ENCODE measurements at places on chromosomes 16 and 17. TPM values are rescaled to one million over a fixed set of nuclear protein-coding genes. Genes with fewer than 3 reads are reported as not detected.
A peak's percentile ranks its signal among the peaks of the same experiment; 100 is the strongest.

TPSAB1 gene
- not detected for polyA plus RNA-seq

HCRT gene
- polyA plus RNA-seq: not detected

KCNJ2 gene
- polyA plus RNA-seq: 2.8 TPM

PRR35 gene
- polyA plus RNA-seq: 14.0 TPM

WSCD1 gene
- 13.2 TPM for polyA plus RNA-seq

TEKT3 gene
- 1.7 TPM for polyA plus RNA-seq

LRRC75A gene
- polyA plus RNA-seq: 4.4 TPM

GRCh38 chr16:50917950-50918703 is 176.2 kb downstream of the CYLD start:
- no peak for DNase-seq

- no peak for DNase-seq
These were observed 495.9 kb upstream of the RBFOX1 start for GRCh38 chr16:6836766-6837165.

DNA sequence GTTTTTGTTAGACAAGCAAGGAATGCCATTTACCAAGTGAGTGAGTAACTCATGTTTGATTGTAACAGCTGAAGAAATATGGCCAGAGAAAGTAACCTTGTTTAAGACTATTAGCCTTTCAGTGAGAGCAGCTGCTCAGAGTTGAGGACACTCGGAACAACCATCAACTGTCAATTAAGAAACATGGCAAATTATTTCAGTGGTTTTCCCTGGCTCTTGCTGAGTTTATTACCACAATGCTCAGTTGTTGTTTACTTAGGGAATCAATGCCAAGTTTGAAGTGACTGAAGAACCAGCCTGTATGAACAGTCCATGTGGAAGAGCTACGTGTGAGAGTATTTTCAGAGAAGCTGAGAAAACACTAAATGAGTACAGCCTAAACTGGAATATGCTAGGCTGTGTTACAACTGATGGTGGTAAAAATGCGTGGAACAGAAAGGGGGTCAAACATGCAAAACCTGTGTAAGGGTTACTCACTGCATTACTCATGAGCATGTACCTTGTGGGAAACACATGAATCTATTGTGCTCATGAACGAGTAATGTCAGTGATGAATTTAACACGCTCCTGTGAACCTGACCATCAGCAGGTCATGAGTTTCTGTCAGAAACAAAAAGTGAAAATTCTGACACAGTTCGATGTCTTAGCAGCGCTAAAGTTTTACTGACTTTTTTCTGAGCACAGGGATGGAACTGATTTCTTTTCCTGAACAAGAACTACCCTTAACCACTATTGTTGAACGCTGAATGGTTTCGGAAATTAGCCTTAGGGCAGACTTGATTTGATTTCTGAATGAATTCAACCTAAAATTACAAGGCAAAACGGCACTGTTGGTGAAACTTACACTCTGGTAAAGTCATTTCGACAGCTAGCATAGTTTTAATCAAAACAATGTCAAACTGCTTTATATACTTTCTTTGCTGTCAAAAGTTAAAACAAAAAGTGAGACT is 33.5 kb downstream of the GNA13 start:
- DNase-seq: no peak

DNA sequence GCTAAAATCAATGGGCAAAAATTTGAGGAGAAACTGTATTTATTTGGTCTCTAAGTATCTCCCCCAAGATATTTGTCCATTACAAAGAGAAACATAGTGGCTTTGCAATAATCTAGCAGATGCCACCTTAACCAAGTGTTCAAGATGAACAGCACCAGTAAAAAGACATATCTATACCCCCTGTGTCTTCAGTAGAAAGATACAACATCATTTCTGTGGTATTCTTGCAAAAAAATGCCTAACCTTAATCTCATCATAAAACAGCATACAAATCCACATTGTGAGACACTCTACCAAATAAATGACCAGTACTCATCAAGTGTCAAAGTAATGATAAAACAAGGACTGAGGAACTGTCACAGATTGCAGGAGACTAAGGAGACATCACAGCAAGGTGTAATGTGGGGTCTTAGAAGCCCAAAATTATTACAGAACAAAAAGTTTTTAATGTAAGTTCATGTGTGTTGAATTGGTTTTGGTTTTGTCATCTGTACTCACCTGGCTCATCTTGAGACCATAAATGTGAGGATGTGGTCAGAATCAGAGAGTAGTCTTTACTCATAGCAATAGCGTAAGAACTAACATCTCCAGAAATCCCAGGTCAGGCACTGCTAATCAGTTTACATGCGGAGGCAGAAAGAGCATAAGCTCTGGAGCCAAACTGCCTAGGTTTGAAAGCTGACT is 77.2 kb downstream of the AATF start:
- no peak for DNase-seq

DNA sequence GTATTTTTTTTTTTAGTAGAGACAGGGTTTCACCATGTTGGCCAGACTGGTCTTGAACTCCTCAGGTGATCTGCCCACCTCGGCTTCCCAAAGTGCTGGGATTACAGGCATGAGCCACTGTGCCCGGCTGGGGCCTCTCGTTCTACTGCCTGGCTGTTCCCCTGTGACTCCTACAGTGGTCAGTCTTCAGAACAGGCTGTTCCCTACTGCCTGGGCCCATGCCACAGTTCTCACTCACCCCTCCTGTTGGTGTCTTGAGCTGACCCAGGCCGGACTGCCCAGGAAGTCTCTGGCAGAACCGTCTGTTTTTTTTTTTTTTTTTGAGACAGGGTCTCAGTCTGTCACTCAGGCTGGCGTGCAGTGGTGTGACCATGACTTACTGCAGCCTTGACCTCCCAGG is 3.3 kb downstream of the CDK3 start:
- DNase-seq: no peak

DNA sequence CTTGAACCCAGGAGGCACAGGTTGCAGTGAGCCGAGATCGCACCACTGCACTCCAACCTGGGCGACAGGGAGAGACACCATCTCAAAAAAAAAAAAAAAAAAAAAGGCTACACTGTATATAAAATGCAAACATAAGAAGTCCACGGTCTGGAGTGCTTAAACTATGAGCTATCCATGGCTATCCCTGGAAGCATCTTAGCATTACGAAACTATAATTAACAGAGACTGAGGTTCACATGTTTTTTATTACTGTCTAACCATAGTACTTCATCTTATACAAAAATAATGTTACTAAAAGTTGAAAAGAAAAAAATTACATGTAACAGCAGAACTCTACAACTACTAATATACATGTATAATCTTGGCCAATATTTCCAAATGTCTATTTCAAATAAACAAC is 32.8 kb downstream of the HELZ start:
- DNase-seq: no peak

DNA sequence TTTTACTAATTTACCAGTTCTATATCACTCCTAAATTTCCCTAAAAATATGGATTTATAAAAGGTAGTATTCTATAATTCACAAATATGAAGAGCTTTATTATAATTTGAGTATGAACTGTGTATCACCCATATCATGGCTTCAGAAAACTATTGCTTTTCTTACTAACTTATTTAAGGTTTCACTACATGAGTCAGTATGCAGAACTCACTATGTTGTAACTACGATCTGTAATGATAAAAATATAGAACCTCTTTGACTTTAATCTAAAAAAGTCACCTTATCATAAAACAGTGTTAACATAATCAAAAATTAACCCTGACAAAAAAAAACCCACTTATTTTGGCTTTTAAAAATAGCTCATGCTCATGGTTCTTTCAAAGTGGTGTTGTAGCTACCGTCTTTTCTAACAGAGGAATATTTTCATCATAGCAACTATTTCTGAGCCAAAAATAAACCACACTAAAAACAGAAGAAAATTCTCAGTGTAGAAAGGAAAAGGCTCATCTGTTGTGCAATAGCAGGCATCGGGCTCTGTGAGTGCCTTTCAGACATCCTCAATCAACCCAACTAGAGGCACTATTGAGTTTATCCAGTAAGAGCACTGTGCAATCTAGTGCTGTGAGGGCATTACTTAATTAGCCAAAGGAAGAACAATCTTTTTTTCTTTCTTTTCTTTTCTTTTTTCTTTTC is 42.1 kb downstream of the ITGAM start:
- DNase-seq: peak; percentile 1

GRCh38 chr16:85204242-85205010 is 92.2 kb upstream of the CIBAR2 start:
- no peak for DNase-seq

- no peak for DNase-seq
These were observed 12.5 kb upstream of the SLC4A1 start for GRCh38 chr17:44280392-44280937.

DNA sequence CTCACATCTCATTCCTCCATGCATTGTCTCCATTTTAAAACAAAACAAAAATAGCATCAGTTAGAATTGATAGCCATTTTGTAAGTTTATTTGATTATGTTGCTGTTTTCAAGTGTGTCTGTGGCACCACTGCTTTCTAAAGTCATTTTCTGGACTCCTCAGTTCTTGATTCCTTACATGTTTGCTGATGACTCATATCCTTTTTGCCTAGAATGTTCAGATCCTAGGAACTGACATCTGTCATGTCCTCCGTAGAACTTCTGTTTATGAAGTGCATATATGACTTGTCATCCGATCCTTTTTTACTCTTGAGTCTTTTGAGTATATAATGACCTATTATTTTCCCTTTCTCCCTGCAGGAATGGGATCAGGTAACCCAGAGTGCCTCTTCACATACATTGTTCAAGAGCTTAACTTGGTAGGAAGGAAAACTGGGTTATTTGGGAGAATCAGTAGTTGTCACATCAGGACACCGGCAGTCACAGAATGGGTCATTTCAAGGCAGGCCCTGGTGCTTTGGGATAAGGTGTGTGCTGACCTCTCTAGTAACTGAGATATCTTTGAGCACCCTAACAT is 69.2 kb downstream of the MAP2K4 start:
- no peak for DNase-seq

GRCh38 chr17:4474093-4474492 is 24.6 kb upstream of the SPNS2 start:
- DNase-seq: no peak

DNA sequence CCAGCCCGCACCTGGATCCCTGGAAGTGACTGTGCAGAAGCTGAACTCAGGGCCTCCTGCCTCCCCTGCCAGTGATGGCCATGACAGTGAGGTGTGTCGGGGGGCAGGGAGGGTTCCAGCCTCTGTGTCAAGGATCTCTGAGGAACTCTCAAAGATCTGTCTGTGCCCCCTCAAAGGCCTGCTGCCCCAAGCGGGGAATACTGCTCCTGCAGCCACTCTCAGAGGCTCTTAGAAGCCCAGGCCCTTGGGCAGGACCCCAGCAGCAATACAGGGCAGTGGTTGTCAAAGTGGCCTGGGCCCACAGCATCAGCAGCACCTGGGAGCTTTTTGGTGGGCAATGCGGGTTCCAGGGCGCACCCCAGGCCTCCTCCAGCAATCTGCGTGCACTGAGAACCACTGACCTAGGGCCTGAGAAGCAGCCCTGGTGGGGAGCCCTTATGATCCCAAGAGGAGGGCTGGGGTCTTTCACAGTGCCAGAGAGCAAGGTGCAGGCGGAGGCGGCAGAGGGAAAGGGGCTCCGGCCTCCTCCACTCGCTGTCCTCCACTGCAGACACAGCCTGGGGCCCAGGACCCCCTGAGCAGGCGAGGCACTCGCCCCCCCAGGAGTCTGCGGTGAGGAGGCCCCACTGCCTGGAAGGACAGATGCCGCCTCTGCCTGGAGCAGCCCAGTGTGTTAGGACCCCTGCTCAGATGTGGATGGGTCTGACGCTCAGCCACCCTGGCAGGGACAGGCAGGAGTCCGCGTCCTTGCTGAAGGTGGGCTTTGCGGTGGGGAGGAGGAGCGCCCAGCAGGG is 42.1 kb downstream of the ENGASE start:
- no peak for DNase-seq

- no peak for DNase-seq
These were observed 3.6 kb downstream of the MAPK7 start for GRCh38 chr17:19381741-19382444.

DNA sequence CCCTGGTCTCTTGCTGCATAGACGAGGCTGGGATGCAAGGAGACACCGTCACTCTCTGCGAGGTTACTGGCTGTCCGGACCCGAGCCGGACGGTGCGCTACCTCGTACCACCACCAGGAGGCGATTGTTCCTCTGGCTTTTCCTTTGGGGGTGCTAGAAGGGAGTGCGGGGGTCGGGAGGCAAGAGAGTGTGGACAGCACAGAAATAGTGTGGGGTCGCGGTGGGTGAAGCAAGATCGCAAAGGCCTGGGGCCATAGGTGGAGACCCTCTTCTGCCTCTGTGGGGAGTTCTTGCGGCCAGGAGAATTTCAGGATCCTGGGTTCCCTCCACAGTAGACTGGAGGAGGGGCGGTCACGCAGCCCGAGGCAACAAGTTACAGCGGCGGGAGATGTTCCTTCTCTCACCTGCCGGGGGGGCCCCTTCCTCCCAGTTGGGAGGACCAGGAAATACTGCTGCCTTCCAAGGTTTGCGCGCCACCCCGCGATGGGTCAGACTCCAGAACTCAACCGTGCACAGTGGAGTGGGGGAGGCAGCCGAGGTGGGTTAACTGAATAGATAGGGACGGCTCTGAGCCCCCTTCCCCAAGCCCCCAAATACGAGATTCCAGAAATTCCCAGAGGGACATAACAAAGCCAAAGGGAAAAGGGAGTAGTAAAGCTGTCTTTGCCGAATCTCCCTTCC is 6.9 kb downstream of the PHOSPHO1 start:
- no peak for DNase-seq

- DNase-seq: no peak
These were observed 107.8 kb downstream of the YPEL2 start for GRCh38 chr17:59439262-59439661.

DNA sequence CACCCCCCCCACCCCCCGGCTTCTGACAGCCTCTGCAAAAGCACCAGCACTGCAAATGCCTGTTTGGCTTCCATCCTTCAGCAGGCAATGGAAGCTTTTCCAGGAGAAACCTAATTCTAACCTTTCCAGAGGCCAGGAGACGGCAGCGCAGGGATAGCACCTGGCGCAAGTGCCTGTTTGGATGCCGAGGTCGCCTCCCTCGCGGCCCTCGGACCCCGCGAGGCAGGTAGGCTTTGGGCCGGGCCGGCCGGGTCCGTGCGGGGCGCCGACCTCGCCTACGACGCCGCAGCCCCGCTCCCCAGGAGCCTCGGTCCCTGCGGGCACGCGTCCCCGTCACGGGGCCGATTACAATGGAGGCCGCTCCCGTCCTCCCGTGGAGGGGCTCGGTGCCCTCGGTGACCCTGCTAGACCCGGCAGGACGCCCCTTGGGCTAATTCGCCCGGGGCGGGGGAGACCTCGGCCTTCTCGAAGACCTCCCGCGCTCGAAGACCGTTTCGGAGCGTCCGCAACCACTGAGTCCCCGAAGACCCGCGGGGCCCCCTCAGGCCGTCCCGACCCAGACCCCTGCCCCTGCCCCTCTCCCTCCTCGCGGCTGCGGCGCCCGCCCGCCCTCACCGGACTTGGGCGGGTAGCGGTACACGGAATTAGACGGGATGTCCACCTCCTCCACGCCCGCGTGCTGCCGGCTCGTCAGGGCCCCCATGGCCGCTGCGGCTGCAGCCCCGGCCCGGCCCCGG is 587 bp downstream of the RNF157 start:
- no peak for DNase-seq

DNA sequence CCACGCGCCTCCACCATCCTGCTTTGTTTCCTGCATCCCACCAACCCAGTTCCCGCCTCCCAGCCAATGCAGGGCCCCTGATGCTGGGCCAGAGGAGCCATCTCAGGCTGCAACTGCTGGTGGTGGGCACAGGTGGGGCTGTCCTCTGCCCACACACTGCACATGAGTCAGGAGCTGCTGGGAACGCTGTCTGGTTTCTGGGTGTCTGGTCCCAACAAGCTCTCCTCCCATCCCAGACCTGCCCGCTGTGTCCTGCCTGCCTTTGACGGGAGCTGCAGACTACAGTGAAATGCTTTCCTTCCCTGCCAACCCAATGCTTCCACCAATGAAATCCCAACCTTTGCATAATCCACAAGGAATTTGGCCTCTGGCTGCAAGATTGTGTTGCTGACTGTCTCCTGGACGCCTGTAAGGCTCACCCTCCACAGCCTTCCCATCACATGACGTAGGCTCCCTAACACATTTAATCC is 98.9 kb downstream of the N4BP1 start:
- no peak for DNase-seq

All from renal cortex interstitium (tissue), 15 donors.